Central memory CD4-positive, alpha-beta T cell (primary cell): ENCODE measurements at places on chromosomes 5 and 9.

GRCh38 chr9:36900136-36900855 is 133.8 kb downstream of the PAX5 start:
- DNase-seq = no peak

DNA sequence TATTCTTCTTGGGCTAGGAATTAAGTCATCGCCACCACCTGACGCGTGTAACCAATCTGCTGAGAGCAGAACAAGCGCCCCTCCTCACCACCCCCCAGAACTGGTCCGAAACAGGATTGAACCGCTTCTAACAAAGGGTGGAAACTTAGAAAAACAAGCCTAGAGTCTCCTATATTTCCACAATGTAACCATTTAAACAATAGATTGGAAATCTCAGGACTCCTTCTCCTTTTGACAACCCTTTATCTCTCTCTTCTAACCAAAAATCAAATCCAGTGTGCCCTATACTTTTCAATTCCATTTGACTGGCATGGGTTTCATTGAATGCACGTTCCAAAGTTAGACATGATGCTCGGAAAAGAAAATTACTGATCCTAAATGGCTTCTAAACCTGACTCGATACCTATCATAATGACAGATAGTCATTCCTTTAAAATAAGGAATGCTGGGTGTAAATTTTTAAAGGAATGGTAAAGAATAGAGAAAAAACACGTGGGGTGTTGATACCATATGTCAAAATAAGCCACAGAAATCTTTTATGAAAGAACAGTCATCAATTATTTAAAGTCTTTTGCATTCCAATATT is 1.2 kb downstream of the ARRDC3 start:
- peak; percentile 83 for DNase-seq

DNA sequence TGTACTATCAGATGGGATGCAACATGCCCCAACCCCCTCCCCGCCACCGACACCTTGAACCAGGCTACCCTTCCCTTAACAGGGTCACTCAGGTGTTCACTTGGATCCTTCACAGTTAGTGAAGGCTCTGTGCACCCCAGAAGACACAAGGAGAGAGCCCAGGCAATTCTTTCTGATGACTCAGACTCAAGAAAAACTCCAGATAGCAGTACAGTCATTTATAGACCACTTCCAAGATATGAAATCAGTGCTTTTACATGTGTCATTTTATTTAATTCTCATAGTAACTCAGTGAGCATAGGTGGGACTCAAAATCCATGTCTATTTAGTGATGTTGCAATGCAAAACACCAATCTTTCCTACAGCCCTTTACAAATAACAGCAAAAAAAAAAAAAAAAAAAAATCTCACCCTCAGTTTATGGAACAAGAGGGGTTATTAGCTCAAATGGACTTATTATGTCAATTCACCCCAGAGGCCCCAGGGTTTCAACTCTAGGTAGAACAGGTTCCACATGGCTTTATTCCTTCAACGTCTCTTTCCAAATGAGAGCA is 71.9 kb downstream of the FOXD1 start:
- DNase-seq = no peak

- no peak for DNase-seq
Observed at GRCh38 chr9:16120727-16121126, 567.9 kb downstream of the CCDC171 start.

DNA sequence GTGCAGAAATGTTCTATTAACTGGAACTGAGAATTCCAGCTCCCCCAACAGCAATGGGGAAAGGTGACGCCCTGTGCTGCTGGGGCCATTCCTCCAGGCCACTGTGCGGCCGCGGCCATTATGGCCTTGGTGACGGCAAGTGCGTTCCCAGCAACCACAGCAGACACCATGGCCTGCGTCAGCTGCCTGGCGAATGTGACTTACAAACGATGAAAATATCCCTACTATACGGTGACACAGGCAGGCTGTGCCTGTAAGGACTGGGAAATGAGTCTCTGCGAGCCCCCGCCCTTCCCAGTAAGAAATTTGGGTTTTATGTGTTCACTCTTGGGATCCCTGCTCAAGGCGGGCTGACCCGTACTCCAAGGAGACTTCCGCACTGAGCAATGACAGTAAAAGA is 20.6 kb downstream of the CLPTM1L start:
- no peak for DNase-seq

DNA sequence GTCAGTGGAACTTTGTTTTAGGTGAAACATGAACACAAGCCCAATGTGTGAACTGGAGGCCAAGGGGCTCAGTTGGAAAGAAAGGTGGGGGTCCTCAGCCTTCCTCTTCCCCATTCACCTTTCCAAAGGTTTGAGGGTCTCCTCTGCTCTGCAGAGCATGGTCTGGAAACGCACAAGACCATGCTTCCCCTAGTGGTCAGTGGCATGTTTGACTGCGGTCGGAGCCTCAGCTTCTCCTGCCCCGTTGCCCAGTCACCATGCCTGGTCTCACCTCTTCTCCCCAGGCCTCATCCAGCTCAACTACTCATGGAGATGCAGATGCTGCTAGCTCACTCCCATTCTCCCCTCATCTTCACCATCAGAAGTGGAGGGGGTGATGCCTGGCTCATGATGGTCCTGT is 340.3 kb downstream of the GADD45G start:
- no peak for DNase-seq

DNA sequence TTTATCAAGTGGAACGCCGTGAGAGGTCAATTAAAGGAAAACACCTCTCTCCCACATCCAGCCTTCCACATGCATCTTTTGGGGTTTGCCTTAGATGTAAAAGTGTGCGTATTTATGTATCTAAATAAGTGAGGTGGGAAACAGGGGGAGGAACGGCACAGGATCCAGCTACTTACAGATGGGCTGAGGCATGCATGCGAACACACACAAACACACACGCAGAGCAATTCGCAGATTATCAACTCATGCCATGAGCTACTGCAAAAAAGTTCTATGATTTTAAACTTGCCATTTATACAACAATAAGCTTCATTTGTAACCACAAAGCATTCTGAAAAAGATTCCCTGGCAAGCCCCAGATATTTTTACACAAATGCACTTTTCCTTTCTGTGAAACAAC is 242.1 kb downstream of the BNC2 start:
- DNase-seq = no peak

GRCh38 chr5:17426104-17426749 is 71.8 kb upstream of the TAF11L2 start:
- DNase-seq = no peak

DNA sequence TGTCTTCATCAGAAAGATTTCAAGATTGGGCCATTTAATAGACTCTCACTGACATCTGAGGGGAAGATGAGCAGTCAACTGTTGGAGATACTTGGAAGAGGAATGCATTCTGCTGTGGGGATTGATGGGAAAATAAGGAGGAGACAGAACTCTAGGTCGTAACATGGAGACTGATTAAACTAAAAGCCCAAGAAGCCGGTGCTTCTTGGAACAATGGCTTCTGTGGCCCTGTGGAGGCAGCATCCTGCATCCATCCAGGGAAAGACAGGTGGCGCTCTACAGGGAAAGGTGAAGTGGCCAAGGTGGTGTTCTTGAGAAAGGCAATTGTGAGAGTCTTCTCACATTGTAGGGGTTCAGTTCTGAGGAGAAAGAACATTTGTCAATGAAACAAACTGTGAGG is 31.3 kb downstream of the ZFAND5 start:
- DNase-seq = no peak

DNA sequence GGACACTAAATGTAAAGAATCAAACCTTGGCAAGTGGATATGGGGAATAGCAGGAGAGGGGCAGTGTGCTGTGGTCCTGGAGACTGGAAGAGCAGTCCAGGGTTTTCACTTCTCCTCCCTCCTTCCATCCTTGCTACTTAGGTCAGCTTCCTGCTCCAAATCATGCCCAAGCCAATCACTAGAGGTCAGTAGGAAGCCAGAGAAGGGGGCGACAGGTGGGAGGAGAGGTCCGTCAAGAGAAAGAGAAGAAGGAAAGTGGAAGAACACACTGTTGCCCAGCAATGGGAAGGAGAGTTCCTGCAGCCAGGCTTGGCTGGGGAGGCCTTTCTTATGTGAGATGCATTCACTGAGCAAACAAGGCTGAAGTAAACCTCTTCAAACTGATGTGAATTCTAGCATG is 289.6 kb downstream of the DTWD2 start:
- no peak for DNase-seq

DNA sequence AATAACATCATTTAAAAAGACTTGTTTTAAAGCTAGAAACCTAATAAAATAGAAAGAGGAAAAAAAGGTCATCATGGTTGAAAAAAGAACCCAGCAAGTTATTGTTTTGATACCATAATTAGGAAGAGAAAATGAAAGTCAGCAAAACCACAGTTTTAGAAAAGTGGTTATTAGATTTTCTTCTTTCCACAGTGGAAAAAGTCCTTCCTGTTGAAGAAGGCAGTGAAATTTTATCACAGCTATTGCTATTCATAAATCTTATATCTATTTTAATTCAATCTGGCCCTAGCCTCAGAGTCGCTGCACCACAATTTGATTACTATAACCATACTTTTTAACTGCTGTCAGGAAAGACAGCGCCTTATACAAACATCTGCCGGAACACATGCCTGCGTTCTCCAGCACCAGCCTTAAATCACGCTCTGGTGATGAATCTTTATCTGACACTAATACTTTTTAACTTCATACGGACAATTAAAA is 60.3 kb downstream of the MAPKAP1 start:
- no peak for DNase-seq

- DNase-seq = no peak
Observed at GRCh38 chr9:95036676-95037075, 280.8 kb downstream of the FANCC start.

DNA sequence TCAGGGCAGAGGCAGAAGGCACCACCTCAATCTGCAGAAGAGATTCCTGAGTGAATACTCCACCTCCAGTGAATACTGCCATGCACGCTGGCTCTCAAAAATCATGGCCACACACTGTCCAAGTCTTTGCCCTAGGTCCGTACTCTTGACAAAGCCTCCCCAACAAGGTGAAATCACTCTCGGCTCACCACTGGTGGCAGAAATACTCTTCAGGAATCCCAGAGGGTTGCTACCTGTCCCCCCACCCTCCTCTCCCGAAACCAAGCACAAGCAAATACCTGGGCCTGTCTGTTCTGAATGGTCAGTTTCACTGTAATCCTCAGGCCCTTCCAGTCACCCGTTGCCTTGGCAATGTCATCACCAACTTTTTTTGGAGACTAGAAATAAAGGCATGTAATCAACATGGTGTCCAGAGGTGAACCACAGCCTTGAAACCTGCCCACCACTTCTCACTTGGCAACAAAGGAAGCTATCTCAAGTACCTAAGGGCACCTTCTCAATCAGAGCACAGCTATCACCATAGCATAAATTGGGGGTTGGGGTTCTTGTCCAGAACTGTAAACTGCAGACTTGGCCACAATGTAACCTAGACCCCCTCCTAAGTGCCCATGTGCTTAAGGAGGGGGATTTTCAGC is 1.8 kb downstream of the RPL12 start:
- DNase-seq = no peak

- no peak for DNase-seq
Observed at GRCh38 chr5:9188956-9189355, 356.9 kb downstream of the SEMA5A start.

DNA sequence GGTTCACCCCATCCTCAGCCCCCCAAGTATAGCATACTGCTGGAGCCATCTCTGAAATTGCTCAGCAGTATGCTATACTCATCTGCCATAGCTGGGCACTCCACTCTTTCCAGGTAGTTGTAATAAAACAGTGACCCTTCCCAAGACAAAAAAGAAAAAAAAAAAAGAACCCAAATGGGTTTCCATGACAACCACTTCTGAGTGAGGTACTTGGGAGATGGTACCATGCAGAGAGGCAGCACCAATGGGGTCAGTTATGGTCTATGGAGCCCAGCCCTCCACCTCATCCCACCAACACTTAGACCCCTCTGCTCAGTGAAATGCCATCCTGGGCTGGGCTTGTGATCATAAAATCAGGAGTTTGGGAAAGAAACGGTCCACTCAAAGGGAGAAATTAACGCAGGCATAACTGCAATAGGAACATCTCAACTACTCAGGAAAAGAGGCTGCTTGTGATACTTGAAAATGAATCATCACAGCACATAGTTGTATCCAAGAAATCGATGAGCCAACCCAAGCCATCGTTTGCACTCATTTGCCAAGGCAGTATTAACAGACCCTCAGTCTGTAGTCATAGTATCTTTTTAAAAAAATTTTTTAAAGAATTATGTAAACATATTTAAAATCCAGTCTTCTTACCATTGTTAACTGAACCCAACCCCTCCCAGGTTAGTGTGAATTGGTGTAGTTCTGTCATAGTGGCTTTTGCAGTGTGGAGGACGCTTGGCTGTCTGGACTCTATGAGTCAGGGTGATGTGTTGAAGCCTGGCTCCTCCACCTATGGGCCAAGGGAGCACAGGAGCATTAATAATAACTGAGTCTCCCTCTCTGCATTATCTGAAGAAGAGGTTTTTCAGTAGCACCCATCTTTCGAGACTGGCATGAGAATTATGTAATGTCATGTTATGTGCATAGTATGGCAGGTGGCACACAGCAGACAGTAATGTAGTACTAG is 402.7 kb downstream of the SPOCK1 start:
- no peak for DNase-seq

DNA sequence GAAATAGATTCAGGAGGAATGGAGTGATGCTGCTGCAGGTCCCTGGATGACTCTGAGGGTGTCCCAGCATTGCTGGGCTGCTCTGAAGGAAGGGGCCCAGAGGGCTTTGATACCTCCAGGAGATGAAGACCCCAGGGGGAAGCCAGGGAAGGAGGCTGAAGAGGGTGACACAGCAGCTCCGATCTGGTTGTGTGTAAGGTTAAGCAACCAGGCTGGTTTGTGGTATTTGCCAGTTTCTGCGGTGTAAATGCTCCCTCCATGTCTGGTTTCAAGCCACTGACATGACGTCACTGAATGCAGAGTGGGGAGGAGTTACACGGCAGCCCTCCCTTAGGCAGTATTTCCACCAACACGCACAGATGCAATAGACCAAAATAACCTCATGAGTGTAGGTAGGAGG is 40.0 kb upstream of the ORM1 start:
- no peak for DNase-seq

GRCh38 chr9:80691229-80691628 is 998.1 kb downstream of the TLE1 start:
- DNase-seq = no peak

DNA sequence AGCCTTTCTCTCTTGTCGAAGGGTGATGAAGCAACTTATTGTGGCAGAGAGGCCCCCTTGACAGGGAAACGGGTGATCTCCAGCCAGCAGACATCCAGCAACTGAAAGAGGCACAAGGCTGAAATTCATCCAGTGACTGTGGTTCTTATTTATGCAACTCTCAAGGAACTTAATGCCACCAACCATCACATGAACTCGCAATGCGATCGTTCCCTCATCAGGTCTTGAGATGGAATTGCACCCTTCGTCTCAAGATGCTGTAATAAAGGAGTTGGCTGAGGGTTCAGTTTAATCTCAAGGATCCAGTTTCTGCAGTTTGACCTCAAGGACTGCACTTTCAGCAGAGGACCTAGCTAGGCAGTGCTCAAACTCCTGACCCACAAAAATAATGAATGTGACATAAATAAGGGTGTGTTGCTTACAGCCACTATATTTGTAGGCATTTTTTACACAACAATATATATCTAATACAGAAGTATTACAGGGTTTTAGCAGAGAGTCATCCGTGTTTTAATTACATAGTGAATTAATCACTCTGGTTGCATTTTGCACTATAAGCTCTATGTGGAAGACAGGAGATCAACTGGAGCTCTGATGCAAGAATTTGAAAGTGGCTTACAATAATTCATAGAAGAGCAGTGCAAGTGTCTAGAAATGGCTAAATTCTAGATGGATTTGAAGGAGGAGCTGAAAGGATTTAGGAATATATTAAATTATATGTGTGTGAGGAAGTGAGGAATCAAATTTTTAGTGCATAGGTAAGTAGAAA is 957.8 kb upstream of the CTNND2 start:
- DNase-seq = no peak

- DNase-seq = no peak
Observed at GRCh38 chr5:77797136-77797535, 21.0 kb upstream of the TBCA start.

- DNase-seq = no peak
Observed at GRCh38 chr5:96652769-96653454, 9.3 kb upstream of the CAST start.
